ENCODE measurements at places on chromosomes 4 and X.

DNA sequence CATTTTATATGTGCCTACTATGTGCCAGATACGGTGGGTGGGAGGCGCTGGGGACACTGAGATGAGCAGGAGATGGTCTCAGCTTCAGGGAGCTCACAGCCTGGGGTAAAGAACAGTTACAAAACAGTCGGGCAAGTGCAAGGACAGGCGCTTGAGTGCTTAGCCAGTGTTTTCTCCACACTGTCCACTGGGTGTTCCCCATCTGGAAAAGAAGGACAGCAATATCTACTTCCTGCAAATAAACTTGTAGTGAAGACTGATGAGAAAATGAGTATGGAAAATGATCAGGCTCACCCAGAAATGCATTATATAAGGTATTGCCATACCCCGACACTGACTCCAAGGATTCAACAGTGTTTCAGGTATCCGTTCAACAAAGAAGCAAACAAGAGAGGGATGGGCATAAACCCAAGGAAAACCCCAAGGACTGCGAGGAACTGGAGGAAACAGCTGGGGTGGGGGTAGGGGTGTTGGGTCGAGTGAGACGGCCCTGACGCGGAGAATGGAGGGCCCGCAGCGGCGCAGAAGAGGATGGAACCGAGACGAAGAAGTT, 835 bp downstream of the TMEM185A start:
- DNase-seq: no peak

DNA sequence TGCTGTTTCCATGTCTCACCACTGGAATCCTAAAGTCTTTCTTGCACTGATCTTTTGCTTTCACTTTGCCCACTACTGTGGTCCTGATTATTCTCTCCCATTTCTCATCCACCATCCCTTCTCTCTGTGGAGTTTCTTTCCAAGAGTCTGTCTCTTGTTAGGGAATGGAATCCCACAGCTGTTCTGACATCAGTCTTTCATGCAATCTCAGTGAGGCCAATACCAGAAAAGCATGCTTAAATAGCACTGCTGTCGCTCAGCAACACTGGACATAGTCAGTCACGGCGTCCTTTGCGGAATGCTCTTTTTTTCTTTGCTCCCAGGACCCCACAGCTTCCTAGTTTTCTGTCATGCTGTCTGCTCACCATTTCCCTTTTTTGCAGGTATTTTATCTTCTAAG, 20.1 kb downstream of the SLITRK4 start:
- no peak for DNase-seq

- no peak for DNase-seq
Measured at GRCh38 chr4:41791557-41791956, 43.0 kb upstream of the PHOX2B start.

GRCh38 chr4:93478805-93479204, 349.7 kb upstream of the ATOH1 start:
- no peak for DNase-seq

DNA sequence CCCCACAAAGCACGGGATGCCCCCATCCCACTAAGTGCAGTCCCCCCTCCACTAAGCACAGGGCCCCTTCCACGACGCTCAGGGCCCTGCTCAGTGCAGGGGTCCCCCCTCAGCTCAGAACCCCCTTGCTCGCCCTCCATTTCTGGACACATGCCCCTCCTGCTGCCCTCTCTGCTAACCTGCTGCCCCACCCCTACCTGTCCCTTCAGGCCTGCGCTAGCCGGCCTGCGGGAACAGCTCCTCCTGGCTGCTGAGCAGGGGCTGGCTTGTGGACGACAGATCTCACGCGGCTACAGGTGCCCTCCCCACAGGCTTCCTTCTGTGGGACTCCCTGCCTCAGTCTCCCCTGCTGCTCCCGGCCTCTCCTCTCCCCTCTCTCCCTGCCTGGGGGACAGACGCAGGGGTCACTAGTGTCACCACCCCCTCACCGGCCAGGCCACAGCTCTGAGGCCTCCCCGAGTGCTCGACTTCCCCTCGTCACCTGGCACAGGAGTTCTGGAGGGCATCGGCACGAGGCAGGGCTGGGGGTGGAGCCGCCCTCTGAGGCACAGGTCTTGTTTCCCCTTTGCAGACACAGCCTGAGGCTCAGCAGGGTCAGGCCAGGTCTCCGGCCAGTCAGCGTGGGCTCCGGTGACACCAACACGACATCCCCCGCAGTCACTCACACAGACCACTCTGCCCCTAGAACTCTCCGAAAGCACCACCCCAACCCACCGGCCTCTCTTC, 21.6 kb downstream of the GAK start:
- DNase-seq: no peak

GRCh38 chrX:46376246-46376885, 168.9 kb downstream of the ZNF674 start:
- DNase-seq: no peak

DNA sequence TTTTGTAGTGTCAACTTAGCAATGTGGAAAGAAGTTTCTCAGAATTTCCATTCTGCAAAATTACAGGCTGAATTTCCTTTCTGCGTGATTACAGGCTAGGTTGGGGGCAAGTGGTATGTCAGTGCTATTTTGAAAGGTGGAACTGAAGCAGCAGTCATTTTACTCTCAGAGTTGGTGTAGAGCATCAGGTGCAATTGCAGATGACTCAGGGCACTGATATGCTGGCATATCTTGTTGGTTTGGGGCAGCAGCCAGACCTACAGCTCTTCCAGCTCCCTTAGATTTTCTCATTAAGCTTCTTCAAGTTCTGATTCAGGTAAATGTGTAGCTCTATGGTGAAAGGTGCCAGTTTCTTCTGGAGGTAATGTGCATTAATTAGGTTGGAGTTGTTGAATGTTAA, 930.7 kb upstream of the PCDH10 start:
- DNase-seq: no peak

DNA sequence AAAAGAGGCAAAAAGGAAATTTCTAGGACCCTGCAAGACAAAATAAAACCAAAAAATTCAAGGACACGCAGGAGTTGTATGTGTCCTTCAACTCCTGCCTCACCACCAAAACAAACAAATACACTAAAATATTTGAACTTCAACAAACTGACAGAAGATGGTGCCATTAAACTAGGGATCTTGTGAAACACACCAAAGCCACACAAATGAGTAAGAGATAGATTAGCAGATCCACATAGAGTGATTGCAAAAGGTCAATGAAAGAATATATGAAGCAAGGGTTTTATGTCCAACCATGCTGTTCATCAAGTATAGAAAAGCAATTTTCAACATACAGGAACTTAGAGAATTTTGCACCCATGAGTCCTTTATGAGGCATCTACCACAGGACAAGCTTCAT, 40.1 kb upstream of the SCML1 start:
- no peak for DNase-seq

- no peak for DNase-seq
Measured at GRCh38 chr4:5943561-5943960, 50.7 kb upstream of the CRMP1 start.

DNA sequence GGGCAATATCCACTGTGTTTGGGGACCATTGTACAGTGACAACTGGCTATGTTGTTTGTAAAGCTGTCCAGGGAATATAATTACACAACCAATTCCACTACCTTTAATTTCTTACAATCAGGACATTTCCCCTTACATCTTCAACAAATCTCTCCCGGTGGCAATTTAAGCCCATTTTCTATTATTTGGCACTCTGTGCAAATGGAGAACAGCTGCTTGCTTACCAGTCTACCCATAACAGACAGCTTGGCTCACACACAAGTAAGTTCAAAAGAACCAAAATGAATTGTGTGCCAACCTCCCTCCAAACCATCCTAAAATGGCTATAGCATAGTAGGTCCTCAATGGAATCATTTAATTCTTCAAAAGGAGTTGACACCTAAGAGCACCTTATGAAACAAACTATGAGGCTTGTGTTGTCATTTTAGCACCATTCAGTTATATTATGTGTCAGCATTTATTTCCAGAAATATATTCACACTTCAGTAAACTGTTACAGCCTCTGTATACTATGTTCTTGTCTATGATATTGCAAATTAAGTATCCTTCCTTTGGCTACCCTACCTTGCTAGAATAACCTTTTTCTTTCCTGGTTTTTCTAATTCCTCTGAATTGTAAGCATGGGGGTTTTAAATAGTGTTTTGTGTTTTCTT, 18.4 kb downstream of the GABRA4 start:
- DNase-seq: no peak

GRCh38 chrX:119654112-119654531, 38.8 kb downstream of the SEPTIN6 start:
- DNase-seq: no peak

GRCh38 chr4:152099981-152100378, 339.2 kb upstream of the GATB start:
- DNase-seq: no peak

DNA sequence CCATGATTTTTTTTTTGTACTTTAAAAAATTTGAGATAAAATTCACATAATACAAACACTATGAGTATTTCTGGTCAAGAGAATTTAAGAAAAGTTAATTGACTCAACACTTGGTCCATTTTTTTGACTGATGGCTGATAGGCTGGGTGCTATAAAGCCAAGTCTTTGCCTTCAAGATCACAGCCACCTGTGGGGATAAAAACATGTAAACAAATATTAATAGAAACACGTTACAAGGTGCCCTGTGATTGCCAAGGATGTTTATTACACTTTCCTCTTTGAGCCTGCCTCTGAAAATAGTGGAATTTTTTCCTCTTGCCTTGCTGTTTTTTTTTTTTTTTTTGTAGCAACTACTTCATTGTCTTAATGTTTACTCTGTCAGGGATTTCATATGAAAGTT, 63.3 kb downstream of the FHIP1A start:
- no peak for DNase-seq
